ENCODE measurements at places on chromosomes 4 and X.

- DNase-seq = no peak
Observed at GRCh38 chr4:41119867-41120295, 94.5 kb downstream of the APBB2 start.

DNA sequence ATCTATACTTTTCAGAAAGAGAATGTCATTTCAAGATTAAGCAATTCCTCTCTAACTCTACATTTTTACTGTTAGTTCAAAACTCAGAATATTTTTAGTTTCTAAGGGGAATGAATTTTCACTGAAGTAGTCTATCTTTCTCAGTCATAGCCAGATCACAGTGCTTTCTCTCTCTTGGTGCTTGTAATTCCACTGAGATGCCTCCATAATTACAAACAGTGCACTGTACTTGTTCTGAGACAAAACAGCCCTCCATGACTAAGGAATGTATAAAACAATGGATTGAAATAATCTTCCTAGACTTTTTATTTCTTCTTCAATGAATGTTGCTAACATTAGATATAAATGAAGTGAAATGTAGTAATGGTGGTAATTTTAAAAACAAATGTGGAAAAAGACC is 603.2 kb upstream of the FAM241A start:
- no peak for DNase-seq

DNA sequence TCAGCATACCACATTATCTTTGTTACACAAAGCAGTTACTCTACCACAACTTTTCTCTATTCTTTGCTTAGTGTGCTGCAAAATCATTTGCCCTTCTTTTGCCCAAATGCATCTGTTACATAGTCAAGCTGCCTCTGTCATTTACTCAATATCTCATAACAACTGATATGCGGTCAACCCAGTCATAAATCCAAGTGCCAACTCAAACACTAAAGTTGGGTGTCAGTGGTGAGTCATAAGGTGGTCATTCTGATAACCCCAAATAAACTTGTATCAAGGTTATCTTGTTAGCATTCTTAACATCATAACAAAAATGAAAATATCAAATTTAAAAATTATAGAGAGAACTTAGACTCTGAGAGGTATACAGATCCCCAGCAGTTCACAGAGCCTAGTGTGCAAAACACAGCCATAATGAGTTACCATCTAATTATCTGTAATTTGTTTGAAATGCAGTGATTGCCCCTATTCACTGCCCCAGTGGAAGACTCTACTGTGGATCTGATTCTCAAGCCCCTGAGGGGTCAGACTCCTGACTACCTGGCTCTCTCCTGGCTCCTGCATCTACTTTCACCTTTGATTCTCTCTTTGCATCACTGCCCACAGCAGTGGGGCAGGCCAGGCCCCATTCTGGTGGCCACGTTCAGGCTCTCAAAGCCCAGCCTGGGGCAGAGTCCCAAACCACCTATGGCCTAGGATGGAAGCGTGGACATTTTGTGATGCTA is 29.2 kb downstream of the TBC1D9 start:
- DNase-seq = no peak

DNA sequence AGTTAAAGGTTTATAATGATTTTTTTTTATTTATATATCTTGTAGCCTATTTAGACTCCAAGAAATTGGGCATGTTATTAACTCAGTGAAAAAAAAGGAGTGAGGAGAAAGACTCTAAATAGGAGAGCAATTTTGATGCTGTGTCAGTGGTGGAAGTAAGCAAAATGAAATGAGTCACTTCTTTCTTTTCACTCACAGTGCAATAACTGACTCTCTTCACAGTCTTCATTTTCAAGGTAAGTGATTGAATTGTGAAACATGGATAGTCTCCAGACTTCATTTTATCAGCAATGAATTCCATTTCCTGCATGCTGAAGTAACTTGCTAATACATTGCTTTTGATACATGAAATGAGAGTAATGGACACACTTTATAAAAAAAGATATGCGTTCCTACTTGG is 2271.5 kb downstream of the PCDH7 start:
- DNase-seq = no peak
